Activated CD8-positive, alpha-beta memory T cell treated with anti-CD3 and anti-CD28 coated beads, Interleukin-2, amount 50 U/mL, for 48 hours (primary cell): ENCODE measurements at places on chromosomes 3 and 15.

- no peak for DNase-seq
Observed at GRCh38 chr15:40084650-40085049, 24.0 kb downstream of the BMF start.

GRCh38 chr3:15531346-15531745 is 9.8 kb upstream of the COLQ start:
- DNase-seq: no peak

GRCh38 chr15:50798684-50799083 is 33.2 kb upstream of the SPPL2A start:
- DNase-seq: no peak

DNA sequence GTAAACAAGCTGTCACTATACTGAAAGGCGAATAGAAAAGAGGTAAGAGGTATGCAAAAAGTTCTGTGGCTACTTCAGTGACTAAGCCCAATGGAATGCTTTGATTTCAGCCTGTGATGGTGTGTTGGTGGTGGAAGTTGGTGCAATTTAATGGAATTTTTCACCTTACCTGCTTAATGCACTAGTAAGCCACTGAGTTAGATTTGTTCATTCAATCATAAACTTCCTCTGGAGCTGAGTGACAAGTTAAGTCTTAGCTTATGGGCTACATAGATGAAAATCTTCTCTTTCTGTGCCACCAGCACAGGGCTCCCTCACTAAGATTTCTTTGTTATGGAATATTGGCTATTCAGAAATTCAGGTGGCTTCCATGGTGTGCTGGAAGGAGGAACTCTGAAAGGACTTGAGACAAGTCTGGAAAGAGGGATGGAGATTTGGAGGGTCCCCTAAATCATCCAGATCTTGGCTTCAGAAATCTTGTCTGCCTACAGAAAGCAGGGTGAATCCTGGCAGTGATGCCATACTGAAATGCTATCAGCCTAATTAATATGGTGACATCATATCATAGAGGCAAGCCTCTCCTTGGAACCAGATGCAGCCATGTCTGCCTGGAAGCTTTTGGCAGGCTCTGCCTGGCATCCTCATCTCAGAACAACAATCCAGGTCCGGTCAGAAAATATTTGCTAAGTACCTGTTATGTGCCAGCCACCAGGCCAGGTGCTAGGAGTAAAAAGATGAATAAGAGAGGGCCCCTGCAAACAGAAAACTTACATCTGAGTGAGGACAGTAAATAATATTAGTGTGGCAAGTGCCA is 8.1 kb upstream of the GAP43 start:
- DNase-seq: no peak

GRCh38 chr3:10672422-10672821 is 143.6 kb upstream of the SLC6A11 start:
- no peak for DNase-seq

DNA sequence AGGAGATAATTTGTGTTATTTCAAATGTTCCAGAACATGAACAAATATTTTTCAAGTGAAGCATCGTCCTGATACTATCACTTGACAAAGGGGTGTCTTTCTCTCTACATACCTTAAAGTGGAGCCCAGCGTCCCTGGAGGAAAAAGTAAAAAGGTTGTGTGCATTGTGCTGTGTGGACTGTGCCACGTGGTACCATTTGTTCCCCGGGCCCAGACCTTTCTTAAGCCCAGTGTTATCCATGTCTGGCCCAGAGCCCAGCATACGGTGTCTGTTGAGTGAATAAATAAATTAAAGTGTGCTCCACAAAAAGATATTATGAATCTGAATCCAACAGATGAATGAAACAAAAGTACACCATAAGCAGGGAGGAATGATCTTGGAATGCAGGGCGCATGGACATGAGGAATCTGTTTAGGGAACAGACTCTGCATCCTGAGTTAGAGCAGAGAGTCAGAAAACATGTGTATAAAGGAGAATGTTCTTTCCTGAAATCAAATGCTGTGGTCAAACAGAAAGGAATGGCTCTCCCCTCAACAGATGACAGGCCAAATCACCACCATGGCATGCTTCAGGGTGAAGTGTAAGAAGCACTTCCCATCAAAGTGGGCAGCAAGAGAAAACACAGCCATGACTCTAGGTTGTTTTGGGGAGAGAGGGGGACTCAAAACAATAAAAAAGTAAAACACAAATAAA is 8.1 kb upstream of the PRSS50 start:
- no peak for DNase-seq

- DNase-seq: no peak
Observed at GRCh38 chr3:145429546-145429945, 731.4 kb downstream of the PLOD2 start.

- DNase-seq: peak; percentile 25
Observed at GRCh38 chr15:29140475-29141307, 128.9 kb downstream of the NSMCE3 start.

GRCh38 chr15:68304589-68305337 is 27.2 kb downstream of the FEM1B start:
- peak; percentile 38 for DNase-seq

- no peak for DNase-seq
Observed at GRCh38 chr3:126994661-126995245, 11.8 kb downstream of the PLXNA1 start.
